ENCODE measurements at places on chromosomes 12 and 14.

GRCh38 chr14:88005050-88005481 lies at the start of gene GPR65:
Gene GPR65 (plus strand): TSS chr14:88005135. CDS start chr14:88010848, 5,713 bp downstream.
- no peak for DNase-seq

DNA sequence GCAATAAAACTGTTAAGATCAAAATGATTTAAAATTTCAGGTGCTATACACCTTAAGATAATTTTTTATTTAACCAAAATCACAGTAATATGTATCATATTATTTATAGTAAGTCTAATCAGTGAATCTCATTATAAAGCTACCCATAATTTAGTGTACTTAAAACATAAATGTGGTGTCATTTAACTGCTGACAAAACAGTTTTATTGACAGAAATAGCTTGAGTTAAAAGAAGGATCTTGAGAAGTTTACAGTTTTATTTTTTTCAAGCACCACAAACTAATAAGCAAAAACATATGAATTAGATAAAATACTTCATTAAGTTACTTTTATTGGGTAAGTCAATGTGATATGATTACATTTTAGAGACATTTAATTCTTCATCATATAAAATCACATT lies 400.4 kb downstream of the PRKD1 start:
- no peak for DNase-seq

GRCh38 chr14:26709019-26709418 lies 111.2 kb upstream of the NOVA1 start:
- DNase-seq = no peak

GRCh38 chr12:124663771-124664366 lies 96.5 kb upstream of the NCOR2 start:
- peak; percentile 47 for DNase-seq

GRCh38 chr12:12723681-12724420 lies 6.7 kb downstream of the CDKN1B start:
- DNase-seq = peak; percentile 71

DNA sequence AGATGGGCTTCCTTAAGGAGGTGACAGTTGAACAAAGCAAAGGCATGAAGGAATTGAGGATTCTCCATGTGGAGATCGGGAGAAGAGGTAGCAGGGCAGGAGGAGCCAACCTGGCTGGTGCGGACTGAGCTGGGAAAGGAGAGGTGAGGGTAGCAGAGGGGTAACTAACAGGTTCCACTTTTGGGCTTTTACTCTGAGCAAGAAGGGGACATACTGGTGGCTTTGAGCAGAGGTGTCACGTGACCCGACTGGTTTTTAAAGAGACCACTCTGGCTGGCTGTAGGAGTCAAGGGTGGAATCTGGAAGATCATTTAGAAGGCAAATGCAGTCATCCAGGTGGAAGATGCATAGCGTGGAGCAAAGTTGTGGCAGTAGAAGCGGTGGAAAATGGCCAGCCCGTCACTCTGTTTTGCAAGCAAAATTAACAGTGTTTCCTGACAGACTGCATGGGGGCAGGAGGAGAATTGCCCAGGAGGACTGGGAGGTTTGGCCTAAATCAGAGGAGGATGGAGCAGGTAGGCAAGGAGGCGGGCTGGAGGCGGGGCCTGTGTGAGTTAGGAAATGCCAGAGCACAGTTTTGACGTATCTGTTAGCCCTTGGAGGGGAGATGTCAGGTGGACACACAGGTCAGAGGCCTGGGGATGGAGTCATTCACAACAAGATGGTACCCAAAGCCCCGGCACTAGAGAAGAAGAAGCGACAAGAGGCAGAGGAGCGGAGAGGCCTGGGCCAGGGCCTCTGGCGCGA lies 156.3 kb upstream of the FKBP4 start:
- DNase-seq = no peak

DNA sequence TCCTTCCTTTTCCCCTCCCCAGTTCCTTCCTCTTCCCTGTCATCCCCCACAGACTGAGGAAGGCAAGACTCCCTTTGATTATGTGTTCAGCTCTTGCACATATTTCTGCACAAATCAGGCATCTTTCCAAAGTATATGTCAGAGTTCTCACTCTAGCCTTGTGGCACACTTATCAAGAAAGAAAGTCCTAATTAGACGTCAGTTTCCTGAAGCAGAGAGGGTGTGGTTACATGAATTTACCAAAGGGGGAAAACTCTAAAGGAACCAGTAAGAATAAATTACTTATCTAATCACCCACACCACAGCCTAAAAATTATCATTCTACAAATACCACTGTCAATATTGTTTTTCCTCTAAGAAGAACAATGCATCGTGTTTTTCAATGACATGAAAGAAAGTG lies 120.7 kb upstream of the GRIP1 start:
- DNase-seq = no peak
